Dorsolateral prefrontal cortex (tissue), 122 donors: ENCODE measurements at places on chromosomes 7 and 10.

DNA sequence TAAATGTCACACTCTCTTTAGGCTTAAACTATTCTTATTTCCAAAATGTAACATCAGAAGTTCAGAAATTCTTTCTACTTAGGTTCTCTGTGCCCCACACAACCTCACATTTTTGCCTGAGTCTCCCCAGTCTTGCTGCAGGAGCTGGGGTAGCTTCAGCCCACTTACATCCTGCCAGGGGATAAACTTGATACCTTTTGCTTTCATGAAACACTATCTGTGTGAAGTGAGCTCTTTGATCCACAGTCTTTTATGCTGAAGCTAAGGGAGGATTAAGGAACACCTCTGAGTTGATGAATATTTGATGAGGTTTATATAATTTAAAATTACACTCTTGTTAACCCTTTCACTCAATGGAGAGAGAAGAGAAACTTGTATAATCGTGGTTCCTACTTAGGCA is 341.0 kb downstream of the AUTS2 start:
- DNase-seq: no peak

DNA sequence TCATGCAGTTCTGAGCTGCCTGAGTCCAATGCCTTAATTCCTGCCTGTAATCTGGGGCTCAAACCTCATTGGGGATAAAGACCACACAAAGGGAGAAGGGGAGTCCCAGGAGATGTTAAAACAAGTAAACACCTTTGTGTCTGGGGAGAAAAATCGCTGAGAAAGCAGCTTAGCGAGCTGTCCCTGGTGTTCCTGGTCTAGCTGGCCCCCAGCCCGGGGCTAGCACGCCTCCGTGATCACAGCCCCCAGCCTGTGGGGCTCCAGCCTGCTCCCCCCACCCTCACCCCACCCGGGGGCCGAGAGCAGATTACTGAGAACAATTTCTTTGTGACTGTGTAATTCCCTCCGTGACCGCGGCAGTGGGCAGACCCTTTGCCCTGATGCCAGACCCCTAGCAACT is 24.8 kb downstream of the DPCD start:
- DNase-seq: no peak

DNA sequence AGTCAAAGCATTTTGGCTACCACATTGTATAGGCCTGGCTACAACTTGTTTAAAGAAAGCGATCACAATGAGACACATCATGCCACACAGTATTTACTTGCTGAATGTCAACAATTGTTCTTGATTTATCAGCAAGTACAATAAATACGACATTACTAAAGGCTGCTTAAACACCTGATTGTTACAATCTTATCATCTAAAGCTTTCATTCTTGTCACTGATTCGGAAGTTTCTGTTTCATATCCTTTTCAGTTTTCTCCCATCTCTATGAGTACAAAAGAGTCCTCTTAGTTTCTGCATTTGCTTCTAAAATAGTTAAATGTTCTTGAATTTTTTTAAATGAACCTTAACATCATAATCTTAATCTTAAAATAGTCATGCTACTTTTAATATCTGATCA is 128.1 kb upstream of the LRRN3 start:
- DNase-seq: no peak

DNA sequence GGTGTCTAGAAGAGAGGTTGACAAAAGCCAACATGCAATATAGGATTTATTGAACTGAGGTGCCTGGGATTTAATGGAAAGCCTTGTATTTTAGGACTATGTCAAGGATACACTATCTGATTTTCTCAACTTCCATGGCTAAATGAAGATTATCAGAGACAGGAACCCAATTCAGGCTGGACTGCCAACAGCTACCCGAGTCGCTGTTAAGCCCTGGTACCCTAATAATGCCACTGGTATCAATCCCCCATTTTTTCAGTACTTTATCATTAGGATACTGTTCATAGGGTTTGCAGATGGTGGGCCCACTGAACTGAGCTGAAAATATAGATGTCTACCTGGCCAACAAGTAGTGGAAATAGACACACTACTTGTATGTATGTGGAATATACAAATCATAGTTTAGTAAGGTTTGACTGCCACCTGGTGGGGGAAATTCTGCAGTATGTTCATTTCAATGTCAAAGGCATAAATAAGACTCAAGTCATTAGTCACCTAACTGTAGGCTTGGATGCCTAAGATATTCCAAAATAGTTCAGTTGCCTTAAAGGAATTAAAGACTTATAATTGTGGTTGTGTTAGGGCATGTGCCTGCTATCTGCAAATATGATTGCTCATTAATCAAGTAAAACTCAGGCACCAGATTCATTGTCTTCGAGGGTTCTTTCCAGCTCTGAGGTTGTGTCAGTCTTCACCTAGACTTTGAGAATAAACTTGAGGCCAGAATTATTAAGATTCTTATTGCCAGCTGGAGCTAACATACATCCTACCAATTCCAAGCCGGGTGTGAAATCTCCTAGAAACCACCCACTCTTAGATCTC is 34.1 kb upstream of the NOBOX start:
- no peak for DNase-seq

- no peak for DNase-seq
These were observed 52.9 kb downstream of the IKZF1 start for GRCh38 chr7:50357426-50357825.

- no peak for DNase-seq
These were observed 2.5 kb downstream of the TCF7L2 start for GRCh38 chr10:112952282-112953173.

DNA sequence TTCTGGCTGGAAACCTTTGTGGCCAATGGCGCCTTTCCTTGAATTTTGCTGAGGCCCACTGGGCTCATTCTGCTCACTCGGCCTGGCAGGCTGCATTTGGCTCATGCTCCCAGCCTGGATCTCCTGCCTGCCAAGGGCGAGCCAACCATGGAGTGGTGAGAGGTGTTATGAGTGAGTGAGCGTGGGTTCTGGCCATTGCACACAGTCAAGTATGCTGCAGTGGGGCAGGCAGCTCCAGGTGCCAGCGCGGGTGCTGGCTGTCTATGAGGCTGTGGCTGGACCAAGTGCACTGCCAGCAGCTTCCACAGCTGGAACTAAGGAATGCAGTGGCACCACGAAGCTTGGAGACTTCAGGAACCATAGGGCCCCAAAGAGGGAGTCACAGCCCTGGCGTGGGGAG is 42.2 kb upstream of the TUBB8 start:
- no peak for DNase-seq

DNA sequence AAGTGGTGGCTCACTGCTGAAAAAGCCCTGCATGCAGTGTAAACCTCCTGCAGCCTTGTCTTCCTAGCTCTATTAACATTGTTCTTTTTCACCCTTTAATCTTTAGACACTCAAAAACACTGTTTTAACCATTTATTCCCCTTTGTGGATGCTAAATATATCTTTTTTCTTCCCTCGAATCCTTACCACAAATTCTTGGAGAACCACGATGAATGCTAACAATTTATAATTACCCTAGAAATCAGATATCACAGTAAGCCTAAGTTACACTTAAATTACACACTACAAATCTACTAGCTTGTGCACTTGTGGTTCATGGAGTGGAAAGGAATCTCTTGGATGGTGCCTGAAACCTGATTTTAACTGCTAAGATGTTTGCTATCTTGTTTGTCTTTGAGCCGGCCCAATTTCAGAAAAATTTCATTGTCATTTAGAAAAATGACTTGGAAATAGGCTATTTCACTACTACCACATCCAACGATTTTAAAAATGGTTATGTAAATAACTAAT is 125.1 kb upstream of the NOBOX start:
- no peak for DNase-seq
